Activated T-cell treated with anti-CD3 and anti-CD28 coated beads, Interleukin-2, amount 50 U/mL, for 24 hours (primary cell): ENCODE measurements at places on chromosomes 4 and X.

DNA sequence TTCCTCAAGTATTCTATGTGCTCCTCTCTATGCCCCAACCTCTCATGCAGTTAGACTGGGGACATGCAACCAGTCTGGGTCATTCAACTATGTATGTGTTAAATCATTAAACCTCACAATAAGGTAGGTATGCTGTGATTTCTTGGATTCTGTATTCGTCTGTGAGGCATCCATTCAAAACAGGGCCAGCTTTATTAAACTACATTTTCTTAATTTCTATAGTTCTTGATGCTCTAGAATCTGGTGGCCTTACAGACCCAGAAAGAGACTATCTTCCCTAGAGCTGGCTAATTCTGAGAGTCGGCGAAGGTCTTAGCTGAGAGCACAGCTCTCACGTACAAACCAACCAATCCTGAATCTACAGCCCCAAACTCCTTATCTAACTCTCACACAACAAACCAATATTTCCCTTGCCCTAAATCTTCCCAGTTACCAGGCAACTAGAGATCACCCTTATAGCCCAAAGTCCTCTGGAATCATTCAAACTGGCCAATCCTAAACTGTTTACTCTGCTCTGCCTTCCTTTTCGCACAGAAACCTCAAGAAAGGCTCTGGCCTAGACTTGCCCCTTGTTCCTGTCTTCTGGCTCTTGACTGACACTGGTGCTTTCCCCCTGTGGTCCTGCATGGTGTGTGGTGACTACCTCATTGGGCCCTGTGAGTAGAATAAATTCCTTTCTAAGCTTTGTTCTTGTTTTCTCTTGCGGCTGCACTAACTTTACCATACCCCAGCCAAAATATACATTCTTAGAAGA lies 203.5 kb upstream of the TET2 start:
- H3K36me3 ChIP-seq, result no peaks in the 10 kb centered on the region
- H3K27me3 ChIP-seq, result no peaks in the 10 kb centered on the region
- H3K4me1 ChIP-seq, result peaks cover 34% of the 10 kb centered on the region
- DNase-seq, result no peak

GRCh38 chr4:47122592-47123291 lies 91.4 kb downstream of the GABRB1 start:
- H3K36me3 ChIP-seq, result no peaks in the 10 kb centered on the region
- H3K27me3 ChIP-seq, result peaks cover 6% of the 10 kb centered on the region
- DNase-seq, result peak; percentile 32
- no peak overlapping the region for H3K4me3 ChIP-seq
- no peak overlapping the region for H3K27ac ChIP-seq
- no peaks in the 10 kb centered on the region for H3K4me1 ChIP-seq

DNA sequence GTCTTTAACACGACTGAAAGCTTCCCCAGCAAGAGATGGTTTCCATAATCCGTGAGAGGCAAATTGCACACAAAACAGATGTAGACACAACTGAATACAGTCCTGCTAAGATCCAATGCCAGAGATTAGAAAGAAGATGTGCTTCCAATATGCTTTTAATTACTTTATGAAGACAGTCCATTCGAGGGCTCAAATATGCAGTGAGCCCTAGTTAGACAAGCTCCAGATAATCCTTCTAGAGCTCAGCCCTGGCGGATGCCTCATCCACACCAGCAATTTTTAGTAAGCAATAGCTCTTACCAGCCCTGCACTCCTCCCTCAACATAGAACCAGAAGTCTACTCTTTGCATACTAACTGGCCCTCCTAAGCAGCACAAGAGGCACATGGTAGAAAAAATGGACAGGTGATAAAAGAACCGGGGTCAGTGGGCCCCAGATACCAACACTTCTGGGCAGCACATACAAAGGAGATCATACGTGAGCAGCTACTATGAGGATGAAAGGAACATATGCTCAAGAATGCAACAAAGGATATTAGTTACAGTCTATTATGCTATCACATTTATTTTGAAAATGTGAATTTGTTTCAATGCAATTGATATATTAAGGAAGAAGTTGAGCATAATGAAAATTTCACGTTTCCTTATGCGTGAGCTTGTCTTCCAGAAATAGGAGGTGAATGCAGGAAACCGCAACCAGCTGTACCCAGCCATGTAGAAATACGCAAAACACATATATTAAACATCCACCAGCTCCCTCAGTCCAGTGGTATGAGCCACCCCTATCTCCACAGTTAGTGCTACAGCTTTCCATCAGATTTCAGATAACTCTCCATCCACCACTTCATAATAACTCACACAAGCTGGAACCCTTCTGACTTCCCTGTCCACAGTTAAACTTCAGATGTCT lies 34.3 kb downstream of the GPC4 start:
- no peak for DNase-seq
- no peak overlapping the region for H3K27ac ChIP-seq
- H3K4me1 ChIP-seq, result no peaks in the 10 kb centered on the region
- H3K36me3 ChIP-seq, result no peaks in the 10 kb centered on the region
- H3K4me3 ChIP-seq, result no peak overlapping the region

DNA sequence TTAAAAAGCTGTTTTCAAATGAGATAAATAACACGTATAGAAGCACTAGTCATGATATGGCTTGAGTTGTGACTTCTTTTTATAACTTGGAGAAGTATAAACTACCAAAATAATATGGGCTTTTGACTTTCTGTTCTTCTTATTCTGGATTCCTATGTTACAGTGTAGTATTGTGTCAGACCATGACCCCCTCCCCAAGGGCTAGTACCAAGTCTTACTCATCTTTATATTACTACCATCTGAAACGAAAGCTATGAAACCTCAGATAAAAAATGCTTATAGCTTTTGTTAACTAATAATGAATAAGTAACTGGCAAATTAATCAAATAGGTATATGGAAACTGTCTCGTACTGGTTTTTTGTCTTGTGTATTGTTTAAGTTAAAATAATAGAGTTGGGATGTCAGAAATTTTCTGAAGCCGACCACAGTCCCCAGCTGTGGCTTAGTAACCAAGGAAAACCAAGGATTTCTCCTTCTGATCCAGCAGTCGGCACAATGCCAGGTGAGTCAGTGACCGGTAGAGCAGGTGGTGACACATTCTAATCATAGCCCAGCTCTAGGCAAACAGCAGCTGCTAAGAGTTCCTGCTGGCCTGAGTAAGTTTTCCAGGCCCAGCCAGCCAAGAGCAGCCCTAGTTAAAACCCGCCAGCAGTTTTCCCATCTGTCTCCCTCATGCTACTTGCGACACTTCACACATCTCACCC lies 163.3 kb upstream of the PRDX4 start:
- H3K4me3 ChIP-seq, result no peak overlapping the region
- H3K27me3 ChIP-seq, result peaks cover 14% of the 10 kb centered on the region
- no peaks in the 10 kb centered on the region for H3K4me1 ChIP-seq

- H3K27me3 ChIP-seq, result peaks cover 4% of the 10 kb centered on the region
- H3K36me3 ChIP-seq, result no peaks in the 10 kb centered on the region
- no peak for DNase-seq
- H3K4me1 ChIP-seq, result no peaks in the 10 kb centered on the region
- no peak overlapping the region for H3K4me3 ChIP-seq
- no peak overlapping the region for H3K27ac ChIP-seq
Measured at GRCh38 chr4:14478504-14478903, 523.8 kb upstream of the CPEB2 start.

DNA sequence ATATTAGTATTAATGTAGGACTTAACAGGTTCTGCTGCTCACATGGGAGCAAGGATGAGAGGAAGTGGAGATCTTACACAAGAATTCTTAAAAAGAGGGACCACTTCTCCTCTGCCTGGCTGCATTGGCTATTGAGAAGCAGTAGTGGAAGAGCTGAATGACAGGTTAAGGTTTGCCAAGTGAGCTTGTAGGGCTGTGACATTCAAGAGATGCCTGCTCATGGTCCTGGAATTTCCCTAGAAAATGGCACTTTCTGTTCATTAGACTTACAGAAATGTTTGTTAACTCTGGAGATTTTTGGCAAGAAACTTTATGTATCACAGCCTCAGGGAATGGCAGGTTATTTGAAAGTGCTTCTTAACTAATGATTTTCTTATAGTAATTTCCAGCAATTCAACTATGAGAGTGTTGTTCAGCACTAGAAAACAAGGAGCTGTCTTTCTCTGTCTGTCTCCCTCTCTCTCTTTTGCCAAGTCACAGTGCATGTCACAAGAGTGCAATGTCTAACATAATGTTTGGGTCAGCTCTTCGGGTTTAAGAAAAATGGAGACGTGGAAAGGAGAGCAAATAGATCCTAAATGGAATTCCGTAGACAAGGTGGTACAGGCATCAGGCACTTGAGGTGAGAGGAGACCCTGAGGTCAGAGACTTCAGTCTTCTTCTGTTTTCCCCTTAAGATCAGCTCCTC lies 8.3 kb upstream of the NAP1L5 start:
- H3K27me3 ChIP-seq, result no peaks in the 10 kb centered on the region
- peak overlapping the region; percentile 66 for H3K27ac ChIP-seq
- DNase-seq, result no peak
- no peak overlapping the region for H3K4me3 ChIP-seq
- peaks cover 14% of the 10 kb centered on the region for H3K4me1 ChIP-seq
- peaks cover 72% of the 10 kb centered on the region for H3K36me3 ChIP-seq

DNA sequence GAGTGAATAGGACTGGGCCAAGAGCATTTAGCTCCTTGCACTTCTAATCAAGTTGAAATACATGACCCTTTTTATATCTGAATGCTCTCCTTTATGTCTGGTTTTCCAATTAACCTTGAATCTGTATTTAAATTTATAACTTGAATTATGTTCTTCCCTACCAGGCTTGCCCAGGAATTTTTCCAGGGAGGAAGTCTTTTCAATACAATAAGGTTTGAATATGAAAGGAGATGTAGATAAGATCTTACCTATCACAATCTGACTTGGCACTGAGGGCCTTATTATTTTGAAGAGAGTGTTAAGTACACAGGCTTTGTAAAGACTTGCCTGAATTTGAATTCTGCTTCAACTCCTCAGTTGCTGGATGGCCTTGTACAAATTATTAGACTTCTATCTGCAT lies 555.7 kb downstream of the PCDH7 start:
- H3K4me3 ChIP-seq, result no peak overlapping the region
- DNase-seq, result no peak
- no peak overlapping the region for H3K27ac ChIP-seq

GRCh38 chr4:20641976-20642375 lies 58.3 kb upstream of the PACRGL start:
- H3K4me3 ChIP-seq, result no peak overlapping the region
- no peak for DNase-seq
- no peaks in the 10 kb centered on the region for H3K4me1 ChIP-seq
- no peaks in the 10 kb centered on the region for H3K36me3 ChIP-seq
- no peaks in the 10 kb centered on the region for H3K27me3 ChIP-seq

DNA sequence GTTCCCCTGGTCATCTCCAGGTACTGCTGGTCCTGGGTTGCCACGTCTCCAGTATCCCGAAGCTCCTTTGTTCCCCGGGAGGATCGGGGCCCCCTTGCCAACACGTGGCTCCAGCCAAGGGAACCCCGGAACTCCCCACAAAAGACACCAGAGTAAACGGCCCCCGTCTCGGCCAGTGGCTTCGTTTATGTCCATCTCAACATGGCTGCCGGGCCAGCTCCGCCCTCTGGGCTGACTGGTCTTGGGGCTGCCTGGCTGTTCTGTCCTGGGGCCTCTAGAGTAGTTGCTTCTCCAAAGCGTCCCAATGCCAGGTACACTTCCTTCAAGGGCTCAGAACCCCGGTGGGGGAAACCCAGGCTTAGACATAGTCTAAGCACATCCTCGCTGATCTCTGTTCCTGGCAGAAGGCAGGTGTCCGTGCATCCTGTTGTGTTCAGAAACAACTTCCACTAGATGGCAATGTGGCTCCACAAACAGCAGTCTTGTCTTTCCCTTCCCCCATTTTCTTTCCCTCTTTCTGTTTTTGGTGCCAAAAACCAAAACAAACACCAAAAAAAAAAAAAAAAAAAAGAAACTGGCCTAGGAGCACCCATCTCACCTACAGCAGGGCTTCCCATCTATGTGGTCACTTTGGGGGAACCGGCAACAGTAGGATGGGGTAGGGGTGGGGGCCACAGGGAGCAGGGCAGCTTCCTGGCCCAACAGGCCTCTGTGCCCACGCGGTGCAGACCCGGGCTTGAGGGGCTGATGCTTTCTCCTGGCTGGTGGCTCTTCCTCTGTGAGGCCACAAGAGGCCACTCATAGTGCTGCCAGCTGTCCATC lies 35.3 kb downstream of the NBDY start:
- H3K36me3 ChIP-seq, result peaks cover 28% of the 10 kb centered on the region
- no peaks in the 10 kb centered on the region for H3K27me3 ChIP-seq
- DNase-seq, result peak; percentile 84
- H3K4me3 ChIP-seq, result peak overlapping the region; percentile 86

DNA sequence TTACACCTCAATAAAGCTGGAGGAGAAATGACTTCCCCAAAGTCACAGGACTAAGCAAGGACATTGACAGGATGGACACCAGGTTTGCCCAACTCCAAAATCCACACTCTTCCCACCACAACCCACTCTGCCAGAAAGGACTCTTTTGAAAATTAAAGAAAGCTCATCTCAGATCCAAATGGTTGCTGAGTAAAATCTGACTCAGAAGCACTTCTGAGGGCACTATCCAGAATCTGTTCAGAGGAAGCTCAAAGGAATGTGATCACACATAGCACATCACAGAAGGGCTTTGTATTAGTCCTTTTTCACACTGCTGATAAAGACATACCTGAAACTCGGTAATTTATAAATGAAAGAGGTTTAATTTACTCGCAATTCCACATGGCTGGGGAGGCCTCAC lies 155.5 kb downstream of the RAB28 start:
- DNase-seq, result no peak
- no peak overlapping the region for H3K27ac ChIP-seq
- no peaks in the 10 kb centered on the region for H3K27me3 ChIP-seq
- H3K36me3 ChIP-seq, result peaks cover 20% of the 10 kb centered on the region

DNA sequence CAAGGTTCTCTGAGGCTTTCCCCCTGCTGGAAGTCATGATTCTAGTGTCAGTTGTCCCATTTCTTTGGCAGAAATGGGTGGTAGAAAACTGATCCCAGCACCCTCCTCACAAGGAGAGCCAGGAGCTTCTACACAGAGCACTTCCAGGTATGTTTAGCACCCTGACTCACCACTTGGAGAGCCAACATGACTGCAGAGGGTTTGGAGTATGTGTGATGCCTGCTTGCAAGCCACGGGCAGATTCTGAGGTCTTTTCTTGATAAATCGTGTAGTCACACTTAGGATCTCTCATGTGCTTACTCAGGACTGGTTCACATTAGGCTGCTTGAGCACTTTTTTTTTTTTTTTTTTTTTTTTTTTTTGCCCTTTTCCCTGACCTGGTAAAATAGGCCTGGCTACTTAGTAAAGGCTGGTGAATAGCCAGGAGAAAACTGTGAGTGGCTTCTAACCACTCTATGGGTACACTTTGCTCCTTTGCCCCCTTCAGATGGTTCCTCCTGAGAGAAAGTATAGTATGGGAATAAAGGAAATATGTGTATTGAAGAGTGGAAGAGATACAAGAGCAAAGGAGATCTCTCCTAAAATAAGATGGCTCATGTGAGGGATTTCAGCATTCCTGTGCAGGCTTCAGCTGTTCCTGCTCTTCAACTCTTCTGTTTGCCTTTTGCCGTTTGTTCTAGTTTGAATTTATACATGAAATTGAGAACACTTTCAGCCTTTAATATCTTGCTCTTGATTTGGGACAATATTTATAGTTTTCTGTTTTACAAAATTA lies 103.6 kb downstream of the EMCN start:
- no peak overlapping the region for H3K4me3 ChIP-seq
- H3K27me3 ChIP-seq, result peaks cover 14% of the 10 kb centered on the region
- H3K36me3 ChIP-seq, result no peaks in the 10 kb centered on the region
- no peaks in the 10 kb centered on the region for H3K4me1 ChIP-seq
- H3K27ac ChIP-seq, result no peak overlapping the region
